ENCODE measurements at places on chromosomes 3 and 15. TPM values are rescaled to one million over a fixed set of nuclear protein-coding genes. Genes with fewer than 3 reads are reported as not detected.

The IL5RA gene
- 1.0 TPM for polyA plus RNA-seq

The GOLGA6B gene
- not detected for polyA plus RNA-seq

The MESP2 gene
- polyA plus RNA-seq = 0.49 TPM

The PLA2G4D gene
- polyA plus RNA-seq = 0.07 TPM

The TLR9 gene
- 0.36 TPM for polyA plus RNA-seq

The ADAMTSL3 gene
- 4.1 TPM for polyA plus RNA-seq

The ITGB5 gene
- polyA plus RNA-seq = 92.3 TPM

The TBL1XR1 gene
- 155 TPM for polyA plus RNA-seq

The ZMYND10 gene
- 3.9 TPM for polyA plus RNA-seq

The CLDN11 gene
- polyA plus RNA-seq = 205 TPM

GRCh38 chr15:78322243-78322642, 17.9 kb upstream of the CRABP1 start:
- DNase-seq = no peak

DNA sequence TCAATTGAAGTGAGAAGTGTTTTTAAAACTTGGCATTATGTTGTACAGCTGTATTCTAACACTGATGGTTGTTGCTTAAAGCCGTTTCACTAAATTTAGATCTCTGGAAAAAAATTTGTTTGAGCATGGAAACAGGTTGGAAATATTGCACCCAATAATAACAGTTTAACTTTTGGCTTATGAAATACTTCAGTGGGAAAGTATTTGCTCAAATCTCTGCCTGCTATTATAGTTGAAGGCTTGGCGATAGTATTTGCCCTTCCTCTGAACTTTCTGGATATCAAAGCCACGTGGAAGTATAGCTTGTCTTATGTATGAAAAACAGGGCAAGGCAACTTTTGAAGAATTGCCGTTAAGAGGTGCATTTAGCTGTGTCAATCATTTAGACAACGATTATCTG, 270.3 kb upstream of the LRRFIP2 start:
- no peak for DNase-seq

GRCh38 chr3:54827776-54828175, 100.1 kb downstream of the LRTM1 start:
- DNase-seq = no peak

DNA sequence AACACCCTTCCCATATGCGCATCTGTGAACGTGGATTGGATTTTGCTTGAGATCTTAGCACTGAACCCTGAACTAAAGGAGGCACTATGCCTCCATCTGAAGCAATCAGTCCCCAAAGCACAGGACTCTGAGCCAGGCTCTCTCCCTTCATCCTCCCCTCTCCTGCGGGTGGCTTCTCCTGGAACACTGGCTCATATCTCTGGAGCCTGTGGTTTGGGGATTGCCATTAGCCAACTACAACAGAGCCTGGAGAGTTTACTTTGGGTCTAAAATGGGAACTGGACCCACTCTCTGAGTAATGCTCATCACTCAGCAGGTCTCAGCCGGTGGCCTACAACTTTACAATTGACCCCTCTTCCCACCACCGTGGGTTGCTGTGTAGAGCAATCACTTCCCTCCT, 190.8 kb upstream of the HES1 start:
- no peak for DNase-seq

- DNase-seq = no peak
Observed at GRCh38 chr3:108407886-108408285, 102.5 kb downstream of the MYH15 start.

DNA sequence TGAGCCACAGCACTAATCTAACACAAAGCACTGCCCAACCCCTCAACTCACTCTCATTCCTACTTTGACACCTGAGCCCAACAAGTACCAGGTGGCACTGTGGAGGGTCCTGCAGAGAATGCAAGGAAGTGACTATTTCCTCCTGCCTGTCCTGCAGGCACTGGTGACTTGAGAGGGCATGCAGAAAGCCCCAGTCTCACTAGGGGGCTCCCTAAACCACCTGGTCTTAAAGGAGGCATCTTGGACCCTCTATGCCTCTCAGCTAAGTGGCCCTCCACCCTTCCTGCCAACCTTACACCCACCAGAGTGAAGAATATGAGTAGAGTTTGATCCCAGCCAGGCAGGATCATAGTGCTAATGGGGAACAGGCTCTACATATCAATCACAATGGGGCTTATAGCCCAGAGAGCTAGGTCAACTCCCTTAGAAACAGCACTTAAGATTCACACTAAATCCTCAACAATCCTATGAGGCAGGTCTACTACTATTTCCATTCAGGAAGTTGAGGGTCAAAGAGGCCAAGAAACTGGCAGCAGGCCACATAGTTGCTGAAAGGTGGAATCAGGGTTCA, 15.2 kb downstream of the TRAIP start:
- DNase-seq = no peak

GRCh38 chr15:85805420-85805819, 10.7 kb upstream of the KLHL25 start:
- DNase-seq = no peak

DNA sequence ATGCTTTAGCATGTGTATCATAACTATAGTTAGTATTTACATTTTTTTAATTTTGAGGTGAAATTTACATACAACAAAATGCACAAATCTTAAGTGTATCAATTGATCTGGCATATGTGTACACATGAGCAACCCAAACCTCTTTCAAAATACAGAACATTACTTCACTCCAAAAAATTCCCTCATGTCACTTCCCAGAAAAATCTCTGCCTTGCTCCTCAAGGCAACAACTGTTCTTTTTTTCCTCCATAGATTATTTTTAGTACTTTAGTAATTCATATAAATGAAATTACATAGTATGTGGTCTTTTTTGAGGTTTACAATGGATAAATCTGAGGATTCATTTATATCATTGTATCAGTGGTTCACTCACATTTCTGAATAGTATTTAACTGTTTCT, 84.9 kb downstream of the TRIM42 start:
- no peak for DNase-seq

DNA sequence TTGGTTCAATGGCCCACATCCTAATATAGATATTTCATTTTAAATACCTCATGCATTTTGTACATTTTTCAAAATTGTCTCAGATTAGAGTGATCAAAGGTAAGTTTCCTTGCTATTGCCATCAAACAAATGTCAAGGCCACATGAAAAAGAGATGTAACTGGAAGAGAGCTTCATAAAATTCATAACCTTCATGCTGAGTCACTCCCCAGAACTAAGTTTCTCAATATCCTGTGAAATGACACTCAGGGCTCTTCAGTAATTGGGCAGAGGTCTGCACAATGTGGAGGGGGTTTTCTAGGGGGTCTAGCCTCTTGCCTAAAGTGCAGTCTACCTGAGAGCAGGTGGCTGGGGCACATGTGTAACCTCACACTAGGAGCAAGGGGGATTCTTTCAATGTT, 152.2 kb upstream of the SLC2A2 start:
- no peak for DNase-seq

GRCh38 chr15:31082771-31083369, 18.7 kb downstream of the TRPM1 start:
- no peak for DNase-seq

- no peak for DNase-seq
Observed at GRCh38 chr3:46990573-46991374, 11.3 kb downstream of the NBEAL2 start.

- peak; percentile 5 for DNase-seq
Observed at GRCh38 chr3:44184319-44184953, 57.2 kb upstream of the TOPAZ1 start.

DNA sequence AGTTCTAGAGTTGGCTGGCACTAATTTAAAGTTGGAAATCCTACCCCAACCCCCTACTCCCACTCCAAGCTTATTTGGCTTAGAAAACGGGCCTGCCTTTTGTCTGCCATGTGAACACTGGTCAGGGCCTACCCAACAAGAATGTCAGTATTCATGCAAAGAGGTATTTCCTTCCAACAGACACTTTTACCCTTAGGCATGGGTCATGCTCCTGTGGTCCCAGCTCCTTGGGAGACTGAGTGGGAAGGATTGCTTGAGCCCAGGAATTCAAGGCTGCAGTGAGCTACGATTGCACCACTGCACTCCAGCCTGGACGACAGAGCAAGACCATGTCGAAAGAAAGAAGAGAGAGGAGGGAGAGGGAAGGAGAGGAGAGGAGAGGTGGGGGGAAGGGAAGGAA, 137.5 kb upstream of the LRTM1 start:
- DNase-seq = no peak

DNA sequence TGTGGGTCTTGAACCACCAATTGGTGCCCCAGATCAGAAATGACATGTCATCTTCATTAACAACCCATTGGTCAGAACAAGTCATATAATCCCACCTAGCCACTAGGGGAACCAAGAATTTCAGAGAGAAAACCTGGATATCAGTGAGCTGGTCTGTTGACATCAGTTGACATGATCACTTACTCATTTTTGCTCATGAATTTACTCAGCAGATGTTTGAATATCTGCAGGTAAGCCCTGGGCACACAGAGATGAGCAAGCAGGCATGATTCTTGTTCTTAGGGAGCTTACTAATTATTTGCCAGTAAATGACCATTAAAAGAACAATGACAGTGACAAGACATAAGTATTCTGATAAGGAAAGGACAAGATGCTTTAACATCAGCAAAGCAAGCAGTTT, 64.3 kb upstream of the PLCL2 start:
- DNase-seq = no peak

DNA sequence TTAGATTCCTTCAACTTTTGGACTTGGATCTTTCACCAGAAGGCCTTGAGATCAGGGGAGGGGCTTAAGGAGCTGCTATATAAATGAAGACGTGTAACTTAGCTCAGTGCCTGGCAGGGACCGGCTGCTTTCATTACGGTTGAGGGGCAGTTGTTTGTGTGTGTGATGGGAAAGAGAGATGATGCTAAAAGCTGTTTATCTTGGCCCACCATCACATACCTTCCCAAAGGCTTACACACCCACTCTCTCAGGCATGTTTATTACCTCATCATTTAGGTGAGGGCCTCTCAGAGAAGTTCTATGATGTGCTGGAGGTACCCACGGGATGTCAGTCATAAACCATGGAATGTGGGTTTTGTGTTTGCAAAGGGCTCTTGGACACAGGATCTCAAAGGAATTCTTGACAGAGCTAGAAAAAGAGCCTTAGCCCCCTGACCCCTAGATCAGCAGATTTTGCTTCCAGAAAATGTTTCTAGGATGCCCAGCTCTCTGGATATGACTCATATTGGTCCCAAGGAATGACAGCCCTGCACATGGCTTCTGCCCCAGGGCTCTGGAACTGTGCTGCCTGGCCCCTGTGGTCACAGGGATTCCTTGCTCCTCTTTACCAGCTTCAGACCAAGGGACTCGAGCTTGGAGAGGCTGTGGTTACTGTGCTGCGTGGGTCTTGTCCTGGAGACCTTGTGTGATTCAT, 15.9 kb upstream of the SMAD3 start:
- no peak for DNase-seq

Measured in renal pelvis (tissue), 12 donors.